MCF 10A (cell line): ENCODE measurements at places on chromosomes 7 and 10. TPM values are rescaled to one million over a fixed set of nuclear protein-coding genes. Genes with fewer than 3 reads are reported as not detected.

- DNase-seq = peak; percentile 26
Observed at GRCh38 chr7:5780801-5781496, 514 bp downstream of the RNF216 start.

GRCh38 chr7:42315631-42316030, 78.6 kb upstream of the GLI3 start:
- peak; percentile 34 for DNase-seq

The TAS2R5 gene
- total RNA-seq = 3.7 and 4.7 TPM in 2 replicates

The IFIT1 gene
- 0.17 and 0.26 TPM in 2 replicates for total RNA-seq

The NPC1L1 gene
- 0.07 TPM in 1 of 2 replicates, not detected in the other for total RNA-seq

The STOX1 gene
- total RNA-seq = 0.16 TPM in 1 of 2 replicates, not detected in the other

GRCh38 chr7:106290319-106290718, 5.5 kb upstream of the NAMPT start:
- no peak for DNase-seq

GRCh38 chr10:10209167-10209566, 808.5 kb upstream of the CELF2 start:
- peak; percentile 46 for DNase-seq

- DNase-seq = no peak
Observed at GRCh38 chr7:120273476-120273975, 551 bp downstream of the KCND2 start.

DNA sequence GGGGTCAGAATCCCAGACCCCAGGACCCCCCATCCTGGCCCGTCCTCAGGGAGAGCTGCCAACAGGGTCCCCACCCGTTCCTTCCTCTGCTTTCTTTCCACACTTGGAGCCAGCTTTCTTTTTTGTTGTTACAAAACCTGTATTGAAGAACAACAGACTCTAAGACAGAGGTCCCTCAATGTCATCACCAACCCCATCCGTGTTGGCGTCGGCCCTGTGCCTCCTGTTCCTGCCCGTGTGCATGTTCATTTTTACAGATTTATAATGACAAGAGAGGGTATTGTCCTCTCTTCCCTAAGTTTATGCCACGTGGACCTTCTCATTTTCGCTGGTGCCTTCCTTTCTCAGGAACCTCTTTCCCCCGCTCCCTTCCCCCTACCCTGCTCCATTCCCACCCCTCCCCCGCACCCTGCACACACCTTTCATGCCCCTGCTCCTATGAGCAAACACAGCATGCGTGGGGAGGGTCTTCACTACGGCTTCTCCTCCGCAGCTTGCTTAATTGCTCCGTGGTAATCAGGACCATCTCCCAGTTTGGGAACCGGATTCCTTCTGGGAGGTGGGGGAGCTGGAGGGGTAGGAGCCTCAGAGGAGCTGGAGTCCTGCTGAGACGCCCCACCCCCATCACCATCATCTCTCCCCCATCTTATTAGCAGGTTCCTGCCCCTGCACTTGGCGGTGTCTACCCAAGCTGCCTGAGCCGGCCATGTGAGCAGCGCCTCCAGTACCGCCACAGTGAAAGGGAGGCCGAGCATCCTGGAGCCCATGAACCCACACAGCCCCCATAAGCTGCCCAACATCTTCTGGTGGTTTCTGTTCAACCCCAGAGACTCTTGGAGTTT, 88.0 kb upstream of the INSIG1 start:
- DNase-seq = no peak

The IFIT5 gene
- total RNA-seq = 11.2 and 12.8 TPM in 2 replicates

DNA sequence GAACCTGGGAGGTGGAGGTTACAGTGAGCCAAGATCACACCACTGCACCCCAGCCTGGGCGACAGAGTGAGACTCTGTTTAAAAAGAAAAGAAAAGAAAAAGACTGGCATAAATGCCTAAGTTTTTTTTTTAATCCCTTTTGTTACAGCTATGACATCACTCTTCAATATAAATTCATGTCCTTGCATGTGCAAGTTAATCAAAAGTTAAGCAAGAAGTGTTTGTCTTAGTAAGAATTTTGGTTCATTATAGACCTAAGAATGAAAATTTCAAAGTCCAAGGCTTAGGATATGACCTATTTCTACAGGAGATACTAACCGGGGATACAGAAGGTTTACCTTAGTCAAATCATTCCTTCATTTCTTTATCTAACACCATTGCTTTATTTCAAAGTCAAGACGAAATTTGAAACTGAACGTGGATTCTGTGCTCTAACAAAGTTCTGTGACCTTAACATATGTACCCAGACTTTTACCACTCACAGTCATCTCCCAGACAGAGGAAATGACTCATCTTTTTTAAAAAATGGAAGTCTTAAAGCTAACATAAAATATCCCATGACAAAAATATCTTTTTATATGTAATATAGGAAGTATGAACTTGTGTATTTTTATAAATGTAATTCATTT, 29.3 kb upstream of the ITGB8 start:
- peak; percentile 46 for DNase-seq

DNA sequence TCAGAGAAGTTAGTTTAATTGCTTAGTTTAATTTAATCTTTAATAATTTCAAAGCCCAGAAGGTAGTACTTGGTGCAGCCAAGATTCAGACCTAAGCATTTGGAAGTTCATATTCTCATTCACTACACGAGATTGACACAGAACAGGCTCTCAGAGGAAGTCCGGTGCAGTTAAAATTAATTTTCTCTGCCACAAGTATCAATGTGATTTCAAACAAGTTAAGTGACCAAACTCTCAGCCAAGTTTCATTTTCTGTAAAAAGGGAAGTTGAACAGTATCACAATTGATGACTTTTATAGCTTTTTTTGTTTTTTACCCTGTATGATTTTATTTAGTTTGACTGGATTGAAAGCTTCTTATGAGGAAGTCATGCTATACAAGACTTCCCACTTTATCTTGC, 1494.9 kb upstream of the LRRTM3 start:
- DNase-seq = no peak

DNA sequence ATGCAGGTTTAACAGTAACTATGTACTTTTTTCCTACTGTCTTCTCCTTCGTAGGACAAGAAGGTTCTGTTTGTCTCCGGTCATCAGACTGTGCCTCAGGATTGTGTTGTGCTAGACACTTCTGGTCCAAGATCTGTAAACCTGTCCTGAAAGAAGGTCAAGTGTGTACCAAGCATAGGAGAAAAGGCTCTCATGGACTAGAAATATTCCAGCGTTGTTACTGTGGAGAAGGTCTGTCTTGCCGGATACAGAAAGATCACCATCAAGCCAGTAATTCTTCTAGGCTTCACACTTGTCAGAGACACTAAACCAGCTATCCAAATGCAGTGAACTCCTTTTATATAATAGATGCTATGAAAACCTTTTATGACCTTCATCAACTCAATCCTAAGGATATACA, 2.4 kb downstream of the DKK1 start:
- no peak for DNase-seq

DNA sequence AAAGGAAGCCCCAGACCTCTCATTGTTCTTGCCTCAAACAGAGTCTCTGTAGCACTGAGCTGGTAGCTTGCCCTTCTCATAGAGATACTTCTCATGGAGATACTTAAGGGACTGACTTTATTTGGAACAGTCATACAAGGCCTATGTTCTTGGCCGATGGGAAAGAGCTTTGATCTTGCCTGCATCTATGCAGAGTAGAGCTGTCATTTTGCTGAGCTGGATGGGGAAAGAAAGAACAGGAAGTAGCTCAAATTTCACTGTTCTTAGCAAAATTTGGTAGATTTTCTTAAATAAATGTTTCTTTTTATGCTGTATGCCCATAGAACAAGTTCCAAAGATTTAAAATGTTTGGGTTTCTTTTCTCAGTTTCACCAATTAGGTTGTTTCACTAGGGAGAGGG, 119.3 kb upstream of the SEC61G start:
- no peak for DNase-seq

The POLR2J3 gene
- total RNA-seq = 34.1 and 45.7 TPM in 2 replicates

DNA sequence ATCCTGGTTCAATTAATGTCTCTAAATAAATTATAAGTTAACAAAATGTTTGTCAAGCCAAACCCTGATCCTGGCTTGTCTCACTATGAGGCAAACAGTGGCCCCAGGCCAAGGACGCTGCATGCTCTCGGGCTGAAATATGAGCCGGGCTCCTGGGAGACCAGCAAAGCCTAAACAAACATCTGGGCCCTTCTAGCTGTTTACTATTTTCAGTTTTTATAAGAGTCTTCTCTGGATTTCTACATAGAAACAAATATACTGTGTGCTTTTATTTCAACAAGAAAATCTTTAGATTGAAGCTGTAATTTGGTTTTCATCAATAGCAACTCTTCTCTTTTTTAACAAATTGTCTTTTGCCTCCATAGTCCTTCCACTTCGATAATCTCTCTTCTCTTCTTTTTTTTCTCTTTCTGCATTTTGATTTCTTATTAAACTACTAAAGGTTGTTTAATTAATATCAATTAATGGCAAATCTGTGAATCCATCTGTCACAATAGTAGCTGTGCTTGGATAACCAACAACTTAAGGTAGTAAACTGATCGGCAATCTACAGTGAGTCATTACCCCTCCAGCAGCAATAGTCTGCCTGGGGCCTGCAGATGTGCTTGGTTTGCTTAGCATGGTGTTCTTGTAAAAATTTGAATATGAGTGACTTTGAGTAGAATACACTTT, 83.3 kb upstream of the DNAJC1 start:
- DNase-seq = peak; percentile 87

DNA sequence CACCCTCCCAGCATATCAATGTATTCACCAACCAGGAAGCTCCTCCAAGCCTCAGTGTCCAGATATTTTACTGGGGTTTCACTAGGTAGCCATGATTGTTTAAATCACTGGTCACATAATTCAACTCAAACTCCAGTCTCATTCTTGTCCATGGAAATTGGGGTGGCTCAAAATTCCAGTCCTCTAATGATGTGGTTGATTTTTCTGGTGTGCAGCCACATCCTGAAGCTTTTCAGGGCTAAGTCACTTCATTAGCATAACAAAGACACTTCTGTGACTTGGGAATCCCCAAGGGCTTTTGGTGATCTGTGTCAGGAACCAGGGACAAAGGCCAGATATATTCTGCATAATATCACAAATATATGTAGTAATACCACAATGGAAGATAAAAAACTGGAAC, 786.9 kb upstream of the IGFBP3 start:
- DNase-seq = no peak

The LRGUK gene
- total RNA-seq = 0.19 and 0.29 TPM in 2 replicates

GRCh38 chr7:155585951-155586350, 39.6 kb upstream of the CNPY1 start:
- DNase-seq = no peak

The CBLL1 gene
- 34.5 and 39.7 TPM in 2 replicates for total RNA-seq
